ENCODE measurements at places on chromosomes 3 and 15.

DNA sequence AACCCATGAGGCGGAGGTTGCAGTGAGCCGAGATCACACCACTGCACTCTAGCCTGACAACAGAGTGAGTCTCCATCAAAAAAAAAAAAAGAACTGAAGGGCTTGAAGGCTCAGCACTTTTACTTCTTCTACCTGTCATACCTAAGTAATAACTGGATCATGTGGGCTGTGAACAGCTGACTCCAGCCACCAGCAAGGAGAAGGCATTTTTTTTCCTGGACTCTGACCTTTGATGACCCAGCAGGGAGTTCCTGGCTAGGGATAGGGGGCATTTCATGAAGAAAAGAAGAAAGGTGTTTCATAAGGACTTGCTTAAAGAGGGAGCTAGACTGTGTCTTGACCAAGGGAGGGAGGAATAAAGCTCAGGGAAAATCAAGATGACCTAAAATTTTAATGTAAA is 266.0 kb downstream of the ZNF621 start:
- DNase-seq, result no peak

GRCh38 chr3:46489875-46490274 is 7.9 kb upstream of the RTP3 start:
- no peak for DNase-seq

- DNase-seq, result no peak
These were observed 291.9 kb upstream of the NR2F2 start for GRCh38 chr15:96038650-96039049.

- DNase-seq, result no peak
These were observed 9.2 kb downstream of the ST6GAL1 start for GRCh38 chr3:186939536-186939935.

DNA sequence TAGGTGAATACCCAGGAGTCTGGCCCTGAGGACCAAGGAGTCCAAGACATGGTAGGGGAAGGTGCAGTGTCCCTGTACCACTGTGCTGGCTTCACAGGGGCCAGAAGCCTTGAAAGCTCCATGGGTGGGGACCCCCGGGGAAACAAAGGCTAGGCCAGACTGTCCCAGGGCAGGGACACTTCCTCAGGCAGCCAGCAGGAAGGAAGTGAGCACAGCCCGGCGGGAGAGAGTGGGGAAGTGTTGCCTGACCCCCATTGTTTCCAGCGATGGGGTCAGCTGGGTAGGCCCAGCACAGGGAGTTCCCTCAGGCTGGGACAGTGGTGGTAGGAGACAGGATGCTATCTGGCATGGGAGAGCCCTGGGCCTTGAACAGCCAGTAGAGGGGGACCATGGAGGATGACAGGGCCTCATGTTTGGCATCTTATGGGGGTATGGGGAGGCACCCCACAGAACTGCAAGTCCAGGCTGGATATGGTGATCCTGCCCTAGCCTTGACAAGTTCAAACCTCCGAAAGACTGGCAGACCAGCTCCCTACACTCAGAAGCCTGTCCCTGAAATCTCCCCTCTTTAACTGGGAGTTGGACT is 1.2 kb upstream of the HYAL2 start:
- no peak for DNase-seq

DNA sequence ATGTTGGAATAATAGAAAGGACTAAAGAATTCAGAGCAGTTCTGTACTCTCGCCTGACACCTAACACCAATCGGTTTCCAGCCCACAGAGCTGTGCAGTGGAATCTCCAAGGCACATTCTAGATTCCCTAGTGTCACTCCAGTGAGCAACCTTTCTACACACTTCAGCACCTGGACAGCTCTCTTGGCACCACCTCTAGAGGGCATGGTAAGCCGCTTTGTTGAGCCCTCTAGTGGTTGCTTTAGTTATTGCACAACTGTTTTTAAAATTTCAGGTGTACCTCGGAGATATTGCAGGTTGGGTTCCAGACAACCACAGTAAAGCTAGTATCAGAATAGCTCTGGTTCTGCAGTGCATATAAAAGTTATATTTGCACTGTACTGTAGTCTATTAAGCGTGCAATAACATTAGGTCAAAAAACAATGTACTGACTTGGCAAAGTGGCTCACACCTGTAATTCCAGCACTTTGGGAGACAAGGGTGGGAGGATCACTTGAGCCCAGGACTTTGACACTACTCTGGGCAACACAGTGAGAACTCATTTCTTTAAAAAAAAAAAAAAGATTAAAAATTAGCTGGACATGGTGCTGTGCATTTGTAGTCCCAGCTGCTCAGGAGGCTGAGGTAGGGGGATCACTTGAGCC is 26.5 kb upstream of the ERC2 start:
- DNase-seq, result peak; percentile 21

DNA sequence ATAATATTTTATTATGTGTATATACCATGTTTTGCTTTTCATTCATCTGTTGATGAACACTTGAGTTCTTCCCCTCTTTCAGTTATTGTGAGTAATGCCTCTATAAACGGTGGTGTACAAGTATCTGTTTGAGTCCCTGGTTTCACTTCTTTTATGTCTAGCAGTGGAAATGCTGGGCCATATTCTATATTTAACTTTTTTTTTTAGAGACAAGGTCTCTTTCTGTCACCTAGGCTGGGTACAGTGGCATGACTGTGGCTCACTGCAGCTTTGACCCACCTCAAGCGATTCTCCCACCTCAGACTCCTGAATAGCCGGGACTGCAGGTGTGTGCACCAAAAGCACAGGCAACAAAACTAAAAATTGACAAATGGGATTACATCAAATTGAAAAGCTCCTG is 19.9 kb downstream of the GOLM2 start:
- DNase-seq, result no peak

DNA sequence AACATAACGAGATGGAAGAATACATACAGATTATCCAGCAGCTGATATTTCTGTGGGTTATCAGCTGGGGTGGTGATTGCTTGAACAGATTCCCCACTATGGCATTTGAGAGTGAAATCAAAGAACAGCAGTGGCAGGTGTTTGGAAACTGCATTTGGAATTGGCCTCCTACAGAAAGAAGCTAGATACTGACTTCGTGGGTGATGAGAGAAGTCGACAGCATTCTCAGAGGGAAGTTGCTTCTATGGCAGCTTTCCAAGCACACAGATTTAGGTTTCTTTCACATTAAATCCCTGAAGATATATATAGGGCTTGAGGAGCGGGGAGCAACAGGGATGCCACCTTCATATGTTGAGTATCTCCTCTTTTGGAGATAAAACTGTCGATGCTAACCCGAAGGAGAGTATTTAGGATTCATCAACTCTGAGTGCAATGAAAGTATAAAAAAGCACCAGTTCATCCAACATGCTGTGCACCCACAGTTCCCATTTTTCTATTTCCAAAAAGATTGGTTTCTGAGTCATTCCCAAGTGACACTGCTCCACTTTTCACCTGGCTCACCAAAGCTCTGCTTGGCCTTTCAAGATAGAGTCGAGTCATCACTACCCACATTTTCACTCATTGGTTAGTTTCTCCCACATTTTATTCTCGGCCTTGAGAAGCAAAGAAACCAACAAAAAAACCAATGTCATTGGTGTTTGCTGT is 579.8 kb upstream of the SUCLG2 start:
- DNase-seq, result no peak

DNA sequence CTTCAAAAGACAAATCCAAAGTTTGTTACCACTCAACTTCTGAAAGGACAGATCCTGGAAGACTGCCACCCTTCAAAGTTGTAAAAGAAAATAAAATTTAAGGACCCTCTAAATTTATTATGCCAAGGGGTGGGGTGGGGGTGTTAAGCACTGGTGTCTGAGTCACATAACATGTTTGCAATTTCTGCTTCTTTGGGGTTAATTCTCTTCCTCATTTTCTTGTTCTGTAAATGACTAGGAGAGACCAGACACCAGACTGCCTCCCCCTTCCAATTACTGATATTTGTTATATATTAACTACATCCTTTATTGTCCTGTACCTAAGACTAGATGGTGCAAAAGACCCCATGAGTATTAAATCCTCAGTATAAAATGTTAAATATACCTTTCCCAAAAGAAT is 242.8 kb downstream of the ZNF385D start:
- DNase-seq, result no peak

DNA sequence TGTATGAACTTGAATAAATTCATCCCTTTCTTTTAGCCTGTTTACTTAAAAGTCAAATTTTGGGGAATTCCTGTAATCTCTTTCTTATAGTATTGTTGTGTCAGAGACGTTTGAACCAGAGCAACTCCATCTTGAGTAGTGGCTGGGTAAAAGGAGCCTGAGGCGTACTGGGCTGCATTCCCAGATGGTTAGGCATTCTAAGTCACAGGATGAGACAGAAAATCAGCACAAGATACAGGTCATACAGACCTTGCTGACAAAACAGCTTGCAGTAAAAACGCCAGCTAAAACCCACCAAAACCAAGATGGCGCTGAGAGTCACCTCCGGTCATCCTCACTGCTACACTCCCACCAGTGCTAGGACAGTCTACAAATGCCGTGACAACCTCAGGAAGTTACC is 94.5 kb downstream of the P3H2 start:
- DNase-seq, result no peak

DNA sequence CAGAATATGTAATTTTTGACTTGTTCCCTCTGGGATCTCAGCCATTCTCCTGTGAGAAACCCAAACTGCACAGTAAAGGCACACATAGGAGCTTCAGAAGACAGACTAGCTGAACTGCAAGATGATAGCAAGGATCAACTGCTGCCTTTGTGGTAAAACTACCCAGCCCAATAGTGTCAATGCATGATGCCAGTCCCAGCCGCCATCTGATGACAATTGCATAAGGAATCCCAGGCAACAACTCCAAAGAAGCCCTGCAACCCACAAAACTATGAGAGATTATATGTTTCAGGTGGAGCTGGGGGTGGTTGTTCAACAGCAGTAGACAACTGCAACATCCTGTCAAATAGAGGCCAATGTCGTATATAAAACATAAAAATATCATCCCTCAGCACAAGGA is 192.4 kb upstream of the ARPP21 start:
- DNase-seq, result no peak

DNA sequence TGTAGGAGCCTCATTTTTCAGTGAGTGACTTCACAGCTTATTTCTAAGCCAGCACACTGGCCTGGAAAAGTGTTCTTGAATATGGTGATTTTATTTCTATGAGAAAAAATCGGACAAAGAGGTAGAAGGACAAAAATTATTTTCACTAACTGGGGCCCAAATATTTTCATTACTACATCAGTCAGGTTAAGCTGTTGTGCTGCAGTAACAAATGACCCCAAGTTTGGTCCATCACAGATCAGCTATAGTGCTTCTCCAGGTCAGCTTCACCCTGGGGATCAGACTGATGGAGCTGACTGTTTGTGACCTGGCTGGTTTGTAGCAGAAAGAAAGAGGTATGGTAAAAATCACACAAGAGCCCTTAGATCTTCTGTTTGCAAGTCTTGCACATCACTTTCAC is 97.9 kb upstream of the STT3B start:
- DNase-seq, result no peak

GRCh38 chr3:162742159-162742717 is 1245.6 kb downstream of the OTOL1 start:
- DNase-seq, result no peak

- DNase-seq, result no peak
These were observed 5.5 kb upstream of the CTSH start for GRCh38 chr15:78950343-78950742.
